Liver (tissue), 10 donors: ENCODE measurements at places on chromosomes 1 and 21. TPM values are rescaled to one million over a fixed set of nuclear protein-coding genes. Genes with fewer than 3 reads are reported as not detected.

GRCh38 chr1:166488327-166488726 lies 321.5 kb upstream of the FAM78B start:
- no peak for DNase-seq

DNA sequence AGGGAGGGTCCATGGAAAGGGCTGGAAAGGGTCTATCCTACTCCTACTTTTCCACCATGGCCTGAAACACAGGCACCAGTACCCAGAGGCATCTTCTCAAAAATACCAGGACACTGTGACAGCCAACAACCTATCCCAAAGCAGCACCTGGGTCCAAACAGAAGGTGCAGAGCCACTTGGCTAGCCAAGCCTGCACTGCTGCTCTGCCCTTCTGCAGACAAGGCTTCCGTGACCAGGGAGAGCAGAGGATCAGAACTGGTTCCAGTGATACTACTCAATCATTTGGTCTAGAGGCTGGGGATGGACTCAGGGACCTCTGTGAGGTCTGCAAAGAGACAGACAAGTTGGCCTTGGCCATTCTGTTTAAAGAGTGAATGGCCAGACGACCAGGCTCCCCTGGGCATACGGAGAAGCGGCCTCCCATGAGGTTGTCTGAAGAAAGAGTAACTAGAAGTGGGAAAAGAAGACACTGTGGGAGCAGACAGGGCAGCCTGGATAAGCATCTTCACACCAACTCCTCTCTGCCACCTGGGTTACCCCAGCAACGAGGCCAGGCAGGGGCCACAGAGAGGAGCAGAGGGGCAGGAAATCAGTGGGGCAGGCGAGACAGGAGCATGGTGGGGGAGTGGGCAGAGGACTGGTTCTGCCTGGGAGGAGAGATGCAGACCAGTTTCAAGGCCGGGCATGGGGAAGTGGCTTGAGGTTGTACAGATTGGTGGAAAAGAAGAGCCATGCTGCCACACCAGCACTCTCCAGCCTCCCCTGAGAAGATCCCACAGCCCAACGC lies 5.7 kb downstream of the KCNN3 start:
- no peak for DNase-seq

DNA sequence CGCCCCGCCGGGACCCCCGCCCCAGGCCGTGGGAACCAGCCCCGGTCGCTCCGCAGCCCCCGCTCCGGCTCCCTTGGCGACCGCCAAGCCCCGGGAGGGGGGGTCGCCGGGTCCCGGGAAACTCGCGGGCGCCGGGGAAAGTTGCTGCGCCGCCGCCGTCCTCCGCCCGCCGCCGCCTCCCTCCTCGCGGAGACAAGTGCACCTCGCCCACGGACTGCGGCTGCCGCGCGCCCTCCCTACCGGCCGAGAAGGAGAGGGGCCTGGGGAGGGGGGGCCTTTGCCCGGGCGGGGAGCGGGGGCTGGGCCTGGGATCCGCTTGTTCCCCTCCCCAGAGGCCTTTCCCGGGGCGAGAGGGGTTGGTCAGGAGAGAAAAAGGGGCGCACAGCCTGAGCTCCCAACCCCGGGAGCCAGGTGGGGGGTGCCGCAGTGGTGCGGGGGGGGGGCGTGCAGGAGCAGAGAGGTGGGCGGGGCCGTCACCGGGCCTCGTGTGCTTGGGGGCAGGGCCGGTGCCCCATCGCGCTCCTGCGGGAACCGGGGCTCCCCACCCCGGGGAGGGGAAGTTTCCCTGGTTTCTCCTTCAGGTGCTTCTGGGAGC lies 592 bp downstream of the AGRN start:
- DNase-seq: no peak

- no peak for DNase-seq
Observed at GRCh38 chr1:153872934-153873333, 49.8 kb downstream of the GATAD2B start.

- no peak for DNase-seq
Observed at GRCh38 chr1:8122477-8123407, 96.6 kb upstream of the ERRFI1 start.

GRCh38 chr1:161730050-161730564 lies 8.8 kb downstream of the FCRLB start:
- no peak for DNase-seq

- peak; percentile 58 for DNase-seq
Observed at GRCh38 chr1:38991638-38992411, 749 bp downstream of the AKIRIN1 start.

GRCh38 chr1:54653036-54653435 lies 11.4 kb downstream of the MROH7 start:
- DNase-seq: no peak

GRCh38 chr1:205073511-205073910 lies 10.7 kb downstream of the TMEM81 start:
- no peak for DNase-seq

AQP10 gene
- total RNA-seq: not detected

HCRTR1 gene
- not detected for total RNA-seq

LRRC71 gene
- total RNA-seq: not detected

GUCA2A gene
- total RNA-seq: not detected

FCGR3B gene
- total RNA-seq: 6.0 TPM

ERICH3 gene
- 0.08 TPM for total RNA-seq

SPOCD1 gene
- total RNA-seq: under 0.01 TPM

SLFNL1 gene
- 0.09 TPM for total RNA-seq

GBP4 gene
- 8.1 TPM for total RNA-seq

SGIP1 gene
- 2.5 TPM for total RNA-seq
